NCI-H2029 (cell line): ENCODE measurements at places on chromosomes 2 and 18.

GRCh38 chr2:85852937-85853498 lies 35.8 kb downstream of the ST3GAL5 start:
- DNase-seq = no peak

GRCh38 chr2:9897331-9897737 lies 54.1 kb downstream of the TAF1B start:
- no peak for DNase-seq

DNA sequence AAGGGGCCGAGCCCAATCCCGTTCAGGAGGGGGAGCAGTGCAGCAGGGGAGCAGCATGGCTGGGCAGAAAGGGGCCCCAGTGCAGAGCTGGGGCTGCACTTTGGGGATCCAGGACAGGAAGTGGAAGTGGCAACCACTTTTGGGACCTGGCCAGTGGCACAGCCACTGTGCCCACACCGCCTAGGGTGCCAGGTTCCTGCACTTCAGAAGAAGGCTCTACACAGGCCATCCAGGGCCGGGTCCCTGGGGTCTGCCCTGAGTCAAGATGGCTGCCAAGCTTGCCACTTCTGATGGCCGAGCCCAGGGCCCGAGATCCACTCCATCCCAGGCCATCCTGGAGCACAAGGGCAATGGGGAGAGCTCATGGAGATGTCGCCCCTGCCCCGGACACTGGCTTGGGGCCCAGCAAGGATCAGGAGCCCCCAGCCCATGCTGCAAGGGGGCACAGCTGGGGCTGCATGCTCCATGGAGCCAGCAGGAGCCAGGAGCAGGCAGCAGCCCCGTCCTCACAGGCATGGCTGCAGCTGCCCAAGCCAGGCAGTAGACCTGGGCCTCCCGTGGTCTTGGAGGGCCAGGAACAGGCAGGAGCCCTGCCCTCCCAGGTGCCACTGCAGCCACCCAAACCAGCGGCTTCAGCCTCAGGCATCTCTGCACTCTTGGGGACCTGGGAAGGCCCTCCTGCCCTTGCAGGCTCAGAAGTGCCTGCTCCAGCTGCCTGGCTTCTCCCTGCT lies 35.0 kb upstream of the ID2 start:
- no peak for DNase-seq

GRCh38 chr2:64979744-64980143 lies 9.5 kb upstream of the SLC1A4 start:
- DNase-seq = peak; percentile 25

DNA sequence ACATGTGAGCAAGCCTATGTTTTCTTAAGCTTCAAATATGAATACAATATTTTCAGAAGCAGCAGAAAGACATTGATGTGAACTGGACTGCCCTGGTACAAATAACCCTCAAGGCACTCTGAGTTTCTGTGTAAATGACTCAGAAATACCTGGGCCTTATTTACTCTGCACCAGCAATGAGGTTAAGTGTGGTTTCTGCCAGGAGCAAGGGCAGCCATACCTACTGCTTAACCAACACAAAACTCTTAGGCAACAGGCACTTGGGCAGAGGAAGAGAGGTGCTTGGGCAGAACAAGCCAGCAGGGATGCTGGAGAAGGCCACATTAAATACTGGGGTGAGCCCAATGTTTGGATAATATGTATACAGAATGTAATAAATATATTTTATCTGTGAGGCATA lies 29.4 kb upstream of the ARL5A start:
- no peak for DNase-seq

DNA sequence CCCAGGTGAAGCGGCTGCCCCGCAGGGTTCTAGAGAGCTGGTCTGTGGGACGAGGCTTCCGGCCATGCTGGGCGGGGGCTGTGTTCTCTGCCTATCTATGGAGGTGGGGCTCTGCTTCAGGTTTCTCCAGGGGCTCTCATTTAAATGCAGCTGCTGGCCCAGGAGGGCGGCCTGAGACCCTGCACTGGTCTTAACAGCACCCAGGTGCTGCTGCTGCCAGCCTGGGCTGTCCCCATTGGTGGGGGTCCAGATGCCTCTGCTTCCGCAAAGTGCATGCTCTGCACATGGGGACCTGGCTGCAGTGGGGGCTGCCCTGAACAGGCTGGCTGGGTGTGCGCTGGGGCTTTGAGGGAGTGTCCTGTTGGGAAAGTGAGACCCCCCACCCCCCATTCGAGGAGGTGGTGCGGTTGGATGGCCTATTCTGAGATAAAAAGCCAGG lies 29.7 kb upstream of the ALLC start:
- no peak for DNase-seq

- no peak for DNase-seq
Measured at GRCh38 chr2:5736050-5736449, 43.9 kb downstream of the SOX11 start.

- DNase-seq = no peak
Measured at GRCh38 chr2:239381709-239382134, 19.1 kb downstream of the HDAC4 start.
